ENCODE measurements at places on chromosomes 11 and 22.

DNA sequence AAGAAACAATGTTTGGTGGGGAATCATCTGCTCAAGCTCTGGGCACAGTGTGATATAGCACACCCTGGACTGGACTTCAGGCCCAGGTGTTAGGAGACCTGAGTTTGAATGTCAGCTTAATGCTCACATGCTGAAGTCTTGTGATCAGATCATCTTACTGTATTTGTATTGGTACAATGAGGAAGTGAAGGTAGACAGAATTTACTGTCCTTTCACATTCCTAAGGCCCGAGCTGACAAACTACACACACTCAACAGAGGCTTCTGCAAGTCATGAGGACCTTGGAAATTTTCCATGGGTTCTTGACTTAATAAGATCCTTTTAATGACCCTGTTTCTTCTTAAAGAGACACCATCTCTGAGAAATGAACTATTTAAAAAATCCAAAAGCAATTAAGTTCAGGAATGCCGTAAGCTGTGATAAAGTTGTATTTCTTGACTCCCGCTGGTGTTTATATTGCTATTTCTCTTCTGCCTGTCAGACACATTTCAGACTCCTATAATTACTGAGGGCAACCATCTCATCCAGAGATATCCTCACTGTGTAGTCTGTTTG, 802.0 kb downstream of the DLG2 start:
- DNase-seq = peak; percentile 30

GRCh38 chr11:6402061-6402470, 11.8 kb downstream of the SMPD1 start:
- DNase-seq = no peak

DNA sequence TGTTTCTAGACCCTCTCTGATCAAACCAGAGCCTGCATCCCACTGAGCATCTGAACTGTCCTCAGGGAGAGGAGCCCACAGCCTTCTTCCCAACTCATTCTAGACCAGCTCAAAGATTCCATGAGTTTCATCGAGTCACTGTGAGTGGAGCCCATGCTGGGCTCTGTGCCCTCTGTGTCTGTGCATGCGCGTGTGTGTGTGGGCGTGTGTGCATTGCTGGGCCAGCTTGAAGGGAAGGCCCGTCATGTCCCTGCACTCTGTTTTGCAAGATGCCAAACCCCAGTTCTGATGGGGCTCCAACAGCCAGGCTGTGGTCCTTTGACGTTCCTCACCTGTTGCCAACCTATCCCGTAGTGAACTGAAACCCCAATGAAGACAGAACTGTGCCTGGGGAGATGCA, 7.1 kb downstream of the MPEG1 start:
- DNase-seq = no peak

DNA sequence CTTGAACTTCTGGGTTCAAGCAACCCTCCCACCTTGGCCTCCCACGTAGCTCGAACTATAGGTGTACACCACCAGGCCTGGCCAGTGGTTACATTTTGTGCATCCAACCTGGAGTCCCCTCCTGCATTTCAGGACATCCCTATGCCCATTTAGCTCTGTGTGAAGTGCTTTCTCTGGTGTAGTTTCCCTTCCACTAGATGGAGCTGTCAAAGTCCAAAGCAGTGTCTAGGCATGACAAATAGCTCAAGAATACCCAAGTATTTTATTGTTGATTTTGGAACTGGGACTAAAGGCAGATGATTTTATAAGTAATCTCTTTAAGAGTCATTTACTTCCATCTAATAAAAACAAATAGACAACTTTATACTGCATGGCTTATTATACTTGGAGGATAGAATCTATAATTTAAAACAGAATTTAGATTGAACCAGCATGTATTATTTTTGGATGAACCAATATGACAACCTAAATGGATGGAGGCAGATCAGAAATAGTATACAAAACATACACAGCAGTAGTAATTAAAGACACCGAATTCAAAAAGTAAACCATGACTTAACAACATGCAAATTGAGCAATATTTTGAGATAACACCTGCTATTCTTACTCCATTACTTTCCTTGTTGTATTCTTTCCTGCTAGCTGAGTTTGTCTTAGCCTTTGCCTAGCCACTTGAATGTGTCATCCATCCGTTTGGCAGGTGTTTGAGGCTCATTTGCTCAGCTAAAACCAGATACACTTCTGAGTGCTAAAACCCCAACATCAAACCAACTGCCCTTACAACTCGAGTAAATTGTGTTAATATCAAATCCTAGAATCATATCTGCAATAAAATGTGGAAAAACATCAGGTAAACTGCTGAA, 37.7 kb downstream of the EIF4ENIF1 start:
- peak; percentile 6 for DNase-seq

GRCh38 chr11:86124251-86125233, 55.7 kb upstream of the PICALM start:
- no peak for DNase-seq

DNA sequence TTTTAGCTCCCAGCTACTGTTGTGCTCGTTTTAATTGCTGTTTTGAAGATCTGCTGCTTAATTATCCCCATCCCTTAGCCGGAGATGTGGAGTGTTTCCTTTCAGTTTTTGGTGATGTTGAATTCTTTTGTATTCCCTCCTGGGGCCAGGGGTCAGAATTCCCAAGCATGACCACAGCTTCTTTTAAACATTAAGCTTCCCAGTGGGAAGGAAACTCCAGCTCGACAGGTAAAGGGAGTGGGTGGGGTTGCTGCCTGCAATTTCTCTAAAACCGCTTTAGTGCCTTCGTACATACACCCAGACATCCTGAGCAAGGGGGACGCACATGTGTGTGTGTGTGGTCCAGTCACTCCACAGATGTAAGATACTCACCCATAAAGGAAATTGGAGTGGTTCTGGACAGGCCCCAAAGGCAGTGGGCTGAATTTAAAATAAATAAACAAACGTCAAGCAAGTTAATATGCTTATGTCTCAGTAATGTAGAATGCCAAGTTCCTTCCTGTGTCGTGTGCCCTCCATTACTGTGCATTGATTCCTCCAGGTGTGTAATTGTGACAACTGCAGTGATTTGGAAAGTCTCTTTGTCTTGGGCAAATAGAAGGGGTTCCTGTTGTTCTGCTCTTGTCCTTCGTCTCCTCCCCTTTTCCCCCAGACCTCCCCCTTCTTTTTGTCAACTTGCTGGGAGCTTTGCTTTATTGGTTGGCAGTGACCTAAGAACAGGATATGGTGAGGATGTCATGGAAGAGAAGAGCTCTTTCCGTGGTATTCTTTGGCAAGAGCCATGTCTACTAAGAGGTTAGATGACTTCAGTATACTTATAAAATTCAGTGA, 19.2 kb upstream of the ADSL start:
- DNase-seq = no peak

DNA sequence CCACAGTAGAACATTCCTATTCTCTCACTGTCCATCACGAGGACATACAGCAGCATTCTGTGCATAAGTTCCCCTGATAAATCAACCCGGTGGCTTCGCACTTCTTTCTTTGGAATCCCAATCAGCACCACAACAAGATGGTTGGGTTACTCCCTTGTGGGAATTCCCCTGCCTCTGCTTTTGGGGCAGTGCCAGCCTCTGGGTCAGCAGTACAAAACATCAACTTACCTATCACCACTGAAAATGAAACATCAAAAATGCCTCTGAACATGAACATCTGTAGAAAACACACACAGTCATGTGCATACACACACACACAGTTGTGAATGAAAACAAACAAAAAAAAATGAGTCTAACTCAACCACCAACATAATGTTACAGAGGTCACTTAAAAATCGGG, 79.3 kb downstream of the KCNA4 start:
- no peak for DNase-seq

- DNase-seq = no peak
Observed at GRCh38 chr11:114571712-114572111, 12.0 kb upstream of the NXPE1 start.

- DNase-seq = no peak
Observed at GRCh38 chr22:33659448-33659847, 260.8 kb downstream of the LARGE1 start.

DNA sequence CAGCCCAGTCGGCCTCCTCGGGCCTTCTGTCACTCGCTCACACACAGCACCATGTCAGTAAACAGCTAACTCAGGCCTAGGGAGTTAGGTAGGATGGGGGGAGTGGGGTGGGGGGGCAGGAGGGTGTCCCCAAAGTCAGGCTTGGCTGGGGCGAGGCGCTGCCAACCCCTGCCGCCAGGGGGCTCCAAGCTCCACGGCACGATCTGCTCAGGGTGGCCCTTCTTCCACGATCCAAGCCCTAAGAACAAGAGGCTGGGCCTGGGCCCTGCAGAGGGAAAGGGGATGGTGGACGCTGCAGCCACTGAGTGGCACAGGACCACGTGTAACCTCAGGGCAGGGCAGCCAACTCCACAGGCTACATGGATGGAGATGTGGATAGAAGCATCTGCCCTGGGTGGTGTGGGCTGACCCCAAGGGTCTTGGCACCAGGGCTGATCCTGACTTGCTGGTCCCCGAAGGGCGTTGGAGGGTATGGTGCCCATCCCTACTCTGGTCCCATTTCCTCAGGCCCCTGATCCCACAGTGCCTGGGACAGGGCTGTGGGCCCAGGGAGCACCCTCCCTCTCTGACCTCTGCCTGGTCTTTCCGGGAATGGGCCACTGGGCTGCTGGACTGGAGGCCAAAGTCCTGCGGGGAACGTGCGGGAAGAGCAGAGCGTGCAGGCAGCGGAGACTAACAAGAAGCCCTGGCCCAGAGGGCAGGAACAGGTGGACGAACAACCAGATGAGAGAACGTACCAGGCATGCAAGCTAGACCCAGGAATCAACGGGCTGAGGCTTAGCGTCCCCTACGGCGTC, 29.1 kb upstream of the TXNRD2 start:
- no peak for DNase-seq

GRCh38 chr11:125370561-125371389, 125.3 kb downstream of the FEZ1 start:
- no peak for DNase-seq

- no peak for DNase-seq
Observed at GRCh38 chr22:37497062-37497599, 10.9 kb upstream of the MFNG start.

DNA sequence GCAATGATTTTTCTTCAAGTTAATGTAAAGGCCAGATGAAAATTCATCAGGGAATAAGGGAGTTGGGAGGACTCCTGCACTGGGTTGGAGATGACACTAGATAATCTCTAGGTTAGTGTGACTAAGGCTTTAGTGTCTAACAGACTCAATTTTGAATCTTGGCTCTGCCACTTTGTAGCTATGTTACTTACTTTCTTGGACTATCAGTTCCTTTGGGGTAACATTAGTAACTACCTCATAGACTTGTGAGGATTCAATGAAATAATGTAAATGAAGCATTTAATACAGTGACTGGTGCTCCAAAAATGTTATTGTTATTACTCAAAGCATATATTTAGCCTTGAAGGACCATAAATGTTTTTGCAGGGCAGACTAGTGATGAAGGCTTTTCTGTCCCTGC, 9.6 kb upstream of the CCDC89 start:
- no peak for DNase-seq

GRCh38 chr22:20918663-20919218, 1.5 kb downstream of the CRKL start:
- DNase-seq = no peak

- no peak for DNase-seq
Observed at GRCh38 chr11:117074119-117074518, 24.1 kb downstream of the SIK3 start.

DNA sequence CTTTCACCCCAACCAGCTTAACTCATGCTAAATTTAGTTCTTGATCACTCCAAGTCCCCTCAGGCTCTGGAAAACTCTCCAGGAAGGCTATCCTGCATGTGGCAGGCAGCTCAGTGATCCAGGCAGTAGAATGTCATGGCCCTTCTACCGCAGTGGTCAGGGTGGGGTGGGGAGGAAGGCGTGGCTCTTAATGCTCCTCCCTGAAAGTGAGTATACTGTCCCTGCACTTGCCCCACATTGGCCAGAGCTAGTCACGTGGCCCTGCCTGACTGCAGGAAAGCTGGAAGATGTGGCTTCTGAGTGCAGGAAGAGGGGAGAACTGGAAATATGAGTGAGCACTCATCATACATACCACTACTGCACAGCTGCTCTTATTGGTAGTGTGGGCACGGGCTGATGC, 102.1 kb downstream of the GRAMD1B start:
- DNase-seq = no peak

GRCh38 chr11:35144136-35144741, 5.3 kb downstream of the CD44 start:
- DNase-seq = no peak

DNA sequence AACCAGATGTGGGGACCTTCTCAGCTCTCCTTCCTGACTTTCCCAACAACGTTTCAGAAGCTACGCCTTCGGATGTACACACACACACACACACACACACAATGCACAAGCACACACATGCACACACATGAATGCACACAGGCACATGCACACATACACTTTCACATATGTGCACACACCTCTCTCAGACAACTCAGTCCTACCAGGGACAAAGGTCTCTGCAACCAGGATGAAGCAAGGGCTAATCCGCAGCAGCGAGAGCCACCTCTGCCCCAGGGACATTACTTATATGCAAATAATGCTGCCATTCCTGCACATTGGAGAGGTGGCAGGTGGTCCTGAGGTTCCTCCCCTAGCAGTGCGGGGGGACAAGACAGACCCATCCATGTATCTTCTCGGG, 27.4 kb upstream of the LINC01488 start:
- DNase-seq = no peak

DNA sequence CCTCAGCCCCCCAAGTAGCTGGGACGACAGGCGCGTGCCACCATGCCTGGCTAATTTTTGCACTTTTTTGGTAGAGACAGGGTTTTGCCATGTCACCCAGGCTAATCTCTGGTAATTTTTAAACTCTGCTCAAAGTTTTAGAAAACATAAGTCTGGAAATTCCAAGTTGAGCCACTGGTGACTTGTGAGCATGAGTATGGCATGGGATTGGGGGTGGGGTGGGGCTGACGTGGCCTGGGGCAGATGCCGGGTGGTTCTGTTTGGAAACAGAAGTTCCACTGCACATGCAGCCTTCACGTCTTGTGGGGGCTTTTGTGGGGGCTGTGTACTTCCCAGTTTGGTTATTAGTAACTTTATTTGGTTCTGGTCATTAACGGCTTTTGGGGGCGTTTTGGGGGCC, 67.3 kb downstream of the PTPRJ start:
- DNase-seq = no peak

DNA sequence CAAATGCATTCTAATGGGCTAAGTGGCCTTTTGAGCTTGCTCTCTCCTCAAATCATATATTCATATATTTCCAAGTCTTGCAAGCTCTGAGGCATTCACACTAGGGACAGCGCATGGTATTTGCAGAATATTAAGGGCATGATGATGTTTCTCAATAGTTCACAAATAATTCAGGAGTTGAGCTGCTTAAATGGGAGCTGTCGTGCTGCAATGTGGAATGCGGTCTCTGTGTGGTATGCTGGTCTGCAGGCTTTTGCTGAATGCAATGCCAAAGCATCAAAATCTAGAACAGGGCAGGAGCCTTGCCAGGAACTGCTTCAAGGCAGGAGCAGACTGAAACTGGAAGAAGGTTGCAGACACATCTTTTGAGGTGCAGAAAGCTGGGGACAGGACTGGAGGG, 1060.0 kb downstream of the TBC1D22A start:
- DNase-seq = no peak

- DNase-seq = no peak
Observed at GRCh38 chr22:31611061-31611760, 50.8 kb downstream of the PISD start.
